Sigmoid colon (tissue), 7 donors: ENCODE measurements at places on chromosomes 16 and 17. TPM values are rescaled to one million over a fixed set of nuclear protein-coding genes. Genes with fewer than 3 reads are reported as not detected.

DNA sequence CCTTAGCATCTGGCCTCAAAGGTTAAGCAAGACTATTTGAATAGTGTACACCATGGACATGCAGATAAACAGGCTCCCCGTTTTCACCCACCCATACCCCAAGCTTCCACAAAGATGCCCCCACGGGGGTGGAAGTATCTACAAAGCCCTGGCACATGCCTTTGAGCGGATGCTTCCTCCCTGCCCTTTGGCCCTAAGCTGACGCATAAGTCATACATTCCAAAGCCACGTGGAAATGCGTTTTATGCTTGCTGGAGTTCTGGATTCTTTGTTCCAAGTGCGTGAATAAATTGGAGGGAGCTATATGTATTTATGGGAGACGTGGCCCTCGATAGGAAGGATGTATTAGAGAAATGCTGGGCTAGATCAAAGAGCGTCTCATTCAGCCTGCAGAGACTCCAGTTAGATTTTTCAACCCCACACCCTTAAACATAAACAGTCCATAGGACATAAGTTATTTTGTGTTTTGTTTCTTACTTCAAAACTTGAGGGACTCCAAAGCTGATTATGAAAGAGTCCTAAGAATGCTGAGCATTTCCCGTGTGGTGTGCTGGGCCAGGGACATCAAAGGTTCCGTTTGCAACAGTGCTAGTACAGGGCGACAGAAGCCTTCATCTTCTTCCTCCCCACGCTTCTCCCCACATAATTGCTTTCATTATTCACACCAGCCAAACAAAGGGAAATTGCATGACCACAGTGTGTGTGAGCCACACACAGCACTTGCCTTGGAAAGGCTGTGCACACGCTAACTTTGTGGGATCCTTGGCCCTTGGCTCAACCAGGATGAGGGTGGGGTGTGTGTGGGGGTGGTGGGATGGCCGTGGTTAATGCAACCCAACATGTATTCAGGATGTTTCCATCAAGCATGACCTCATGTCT is 73.6 kb downstream of the WIPI1 start:
- no peaks in the 10 kb centered on the region for H3K27me3 ChIP-seq
- peak overlapping the region; percentile 25 for H3K27ac ChIP-seq
- no peaks in the 10 kb centered on the region for H3K36me3 ChIP-seq
- H3K4me1 ChIP-seq: no peaks in the 10 kb centered on the region

DNA sequence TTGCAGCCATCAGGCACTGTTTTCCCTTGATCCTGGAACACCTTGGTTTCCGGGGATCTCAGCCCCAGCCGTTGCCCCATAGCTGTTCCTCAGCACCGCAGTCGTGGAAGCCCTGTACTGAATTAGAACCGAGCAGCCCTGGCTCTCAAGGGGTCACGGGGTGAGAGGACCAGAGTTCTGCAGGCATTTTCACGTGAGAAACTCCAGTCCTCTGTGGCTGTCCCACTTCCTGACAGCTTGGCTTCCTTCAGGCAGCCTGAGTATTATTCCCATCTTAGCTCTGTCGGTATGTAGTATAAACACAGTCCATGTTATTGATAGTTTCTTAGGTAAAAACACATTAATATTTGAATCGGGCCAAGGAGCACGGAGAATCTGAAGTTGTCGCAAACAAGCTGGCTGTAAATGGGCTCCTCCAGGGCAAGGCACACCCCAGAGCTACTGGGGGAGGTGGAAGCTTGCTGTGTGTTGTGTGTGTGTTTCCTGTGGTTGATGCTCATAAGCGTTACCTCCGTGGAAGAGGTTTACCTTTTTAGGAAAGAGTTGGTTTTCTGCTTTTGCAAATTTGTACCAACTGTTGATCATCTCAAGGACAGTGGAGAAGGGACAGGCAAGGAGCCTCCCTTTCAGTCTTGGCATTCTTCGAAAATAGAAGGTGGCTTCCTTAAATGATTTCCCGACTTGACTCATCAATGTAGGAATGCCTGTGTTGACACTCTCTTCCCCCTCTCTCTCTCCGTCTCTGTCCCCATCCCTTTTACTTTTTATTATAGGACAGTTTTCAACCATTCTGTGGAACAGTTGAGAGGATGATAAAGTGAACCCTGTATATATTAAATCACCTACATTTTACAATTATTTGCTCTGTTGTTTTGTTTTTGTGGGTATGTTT is 208.9 kb upstream of the CHMP6 start:
- peak overlapping the region; percentile 9 for H3K4me3 ChIP-seq
- DNase-seq: peak; percentile 90
- no peaks in the 10 kb centered on the region for H3K27me3 ChIP-seq
- H3K27ac ChIP-seq: peak overlapping the region; percentile 72
- H3K36me3 ChIP-seq: no peaks in the 10 kb centered on the region

DNA sequence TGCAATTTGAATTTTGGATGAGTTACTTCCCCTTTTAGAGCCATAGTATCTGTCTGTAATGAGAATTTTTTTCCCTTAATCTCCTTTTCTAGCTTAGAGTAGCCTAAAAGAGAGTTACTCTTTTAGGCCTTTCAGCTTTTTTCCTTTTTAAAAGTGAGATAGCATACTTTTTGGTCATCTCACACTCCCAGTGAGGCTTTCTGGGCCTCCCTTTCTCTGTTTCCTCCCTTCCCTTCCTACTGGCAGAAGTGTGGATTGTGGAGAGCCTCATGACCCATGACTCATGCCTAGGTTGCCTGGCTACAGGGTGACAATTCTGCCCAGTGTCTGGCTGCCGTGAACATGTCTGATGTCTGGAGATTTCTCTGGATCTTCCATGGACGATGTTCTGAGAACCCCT is 15.2 kb downstream of the KRT23 start:
- no peaks in the 10 kb centered on the region for H3K36me3 ChIP-seq
- DNase-seq: peak; percentile 71
- H3K27me3 ChIP-seq: no peaks in the 10 kb centered on the region

DNA sequence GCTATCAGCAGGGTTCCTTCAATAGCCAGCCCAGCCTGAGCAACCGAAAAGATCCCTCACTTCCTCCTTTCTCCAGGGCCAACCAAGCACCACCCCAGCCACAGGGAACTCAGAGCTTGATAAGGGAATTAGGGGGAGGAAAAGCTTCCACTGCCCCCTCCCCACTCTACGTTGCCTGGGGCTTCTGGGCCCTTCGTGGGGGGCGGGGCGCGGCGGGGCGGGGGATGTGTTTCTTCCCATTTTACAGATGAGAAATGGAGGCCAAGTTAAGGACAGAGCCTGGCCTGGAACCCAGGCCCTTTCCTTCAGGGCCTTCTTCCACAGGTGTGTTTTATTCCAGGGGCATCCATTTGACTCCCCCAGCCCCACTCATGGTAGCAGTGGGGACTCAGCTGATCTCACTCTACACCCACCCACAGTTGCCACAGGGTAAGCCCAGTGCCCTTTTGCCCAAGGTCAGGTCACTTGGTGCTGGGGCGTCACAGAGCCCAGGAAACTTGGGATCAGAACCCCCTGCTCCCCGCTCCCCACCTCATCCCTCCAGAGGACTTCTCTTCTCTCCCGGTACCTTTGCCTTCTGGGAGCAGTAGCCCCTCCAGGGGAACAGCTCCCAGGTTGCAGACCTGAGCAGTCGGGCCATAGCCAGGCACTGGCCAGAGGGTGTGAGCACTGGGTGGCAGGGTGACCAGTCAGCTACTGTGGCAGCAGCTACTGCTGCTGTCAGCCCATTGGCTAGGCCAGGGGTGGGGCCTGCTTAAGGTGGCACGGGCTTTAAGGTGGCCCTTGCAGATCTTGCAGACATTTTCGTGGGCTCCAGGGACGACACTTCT is at the start of gene LDHD:
Gene LDHD (minus strand): TSS at position 700 of the 830 bp plus-strand sequence. CDS start 60 bp downstream, at position 640.
- H3K4me1 ChIP-seq: peaks cover 36% of the 10 kb centered on the region
- H3K27me3 ChIP-seq: no peaks in the 10 kb centered on the region
- H3K4me3 ChIP-seq: peak within 1 kb of the TSS; percentile 39
- H3K36me3 ChIP-seq: no peaks in the 10 kb centered on the region
- peak; percentile 93 for DNase-seq
- H3K27ac ChIP-seq: peak within 1 kb of the TSS; percentile 54

DNA sequence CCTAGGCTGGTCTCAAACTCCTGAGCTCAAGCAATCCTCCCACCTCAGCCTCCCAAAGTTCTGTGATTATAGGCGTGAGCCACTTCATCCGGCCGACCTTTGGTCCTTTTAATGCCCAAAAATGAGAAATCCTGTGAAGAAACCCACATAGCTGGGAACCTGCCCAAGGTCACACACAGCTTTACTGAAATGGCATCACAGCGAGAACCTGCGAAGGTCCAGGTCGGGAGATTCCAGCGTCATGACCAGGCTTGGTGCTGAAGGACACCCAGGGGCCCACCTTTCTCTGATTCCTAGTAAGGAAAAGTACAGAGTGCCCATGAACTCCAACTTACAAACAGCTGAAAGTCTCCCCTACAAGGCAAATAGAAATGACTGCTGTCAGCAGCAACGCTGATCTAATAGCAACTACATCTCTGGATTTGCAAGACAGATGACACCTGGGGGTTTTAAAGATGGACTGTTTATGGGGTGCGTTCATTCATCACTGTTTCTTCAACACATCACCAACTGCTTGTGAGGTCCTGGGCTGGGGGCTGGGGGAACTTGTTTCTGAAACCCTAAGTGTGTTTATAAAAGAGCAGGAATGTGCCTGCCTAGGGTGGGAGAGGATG is 24.5 kb upstream of the DNAH17 start:
- DNase-seq: no peak
- no peaks in the 10 kb centered on the region for H3K36me3 ChIP-seq
- peaks cover 30% of the 10 kb centered on the region for H3K4me1 ChIP-seq
- H3K27ac ChIP-seq: no peak overlapping the region
- no peak overlapping the region for H3K4me3 ChIP-seq

DNA sequence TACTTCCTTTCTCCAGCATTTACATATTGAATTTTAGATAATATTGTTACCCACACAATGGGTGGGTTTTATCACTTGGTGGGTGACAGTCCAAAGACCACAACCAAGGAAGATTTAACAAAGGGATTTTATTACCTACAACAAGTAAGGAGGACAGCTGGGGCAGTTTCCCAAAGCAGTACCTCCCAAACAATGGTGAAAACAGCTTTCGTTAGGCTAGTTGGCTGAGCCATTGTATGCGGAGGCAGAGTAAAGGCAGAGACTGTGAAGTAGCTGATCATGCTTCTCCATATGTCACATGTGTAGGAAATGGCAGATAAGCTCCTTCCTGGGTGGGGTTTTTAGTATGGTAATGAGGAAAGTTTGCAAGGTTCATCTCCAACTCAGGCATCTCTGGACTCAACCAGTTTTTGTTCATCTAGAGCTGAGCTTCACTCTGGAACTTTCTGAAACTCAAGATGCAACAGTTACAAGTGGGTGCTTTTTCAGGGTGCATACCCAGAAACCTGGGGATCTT is 104.3 kb upstream of the PSMD7 start:
- H3K4me3 ChIP-seq: no peak overlapping the region
- no peak overlapping the region for H3K27ac ChIP-seq
- no peaks in the 10 kb centered on the region for H3K27me3 ChIP-seq
- H3K36me3 ChIP-seq: no peaks in the 10 kb centered on the region
- no peak for DNase-seq

DNA sequence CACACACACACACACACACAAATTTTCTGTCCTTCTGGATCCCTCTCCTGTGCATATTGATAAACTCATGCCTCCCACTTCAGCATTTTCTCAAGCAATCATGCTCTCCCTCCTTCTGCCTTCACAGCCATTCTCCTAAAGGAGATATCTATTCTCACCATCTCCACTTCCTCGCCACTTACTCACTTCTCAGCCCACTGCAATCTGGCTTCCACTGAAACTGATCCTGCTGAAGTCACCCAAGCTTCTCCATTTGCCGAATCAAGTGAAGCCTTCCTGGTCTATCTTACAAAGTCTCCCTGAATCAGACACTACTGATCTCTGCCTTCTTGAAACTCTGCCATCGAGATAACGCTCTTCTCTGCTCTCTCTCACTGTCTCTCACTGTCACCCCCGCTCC is 54.0 kb upstream of the GNAO1 start:
- no peak overlapping the region for H3K27ac ChIP-seq
- no peak for DNase-seq
- no peaks in the 10 kb centered on the region for H3K27me3 ChIP-seq
- H3K36me3 ChIP-seq: no peaks in the 10 kb centered on the region
- H3K4me3 ChIP-seq: no peak overlapping the region

GRCh38 chr17:48513097-48513496 is 17.7 kb downstream of the HOXB1 start:
- H3K4me1 ChIP-seq: no peaks in the 10 kb centered on the region
- H3K27me3 ChIP-seq: no peaks in the 10 kb centered on the region
- no peaks in the 10 kb centered on the region for H3K36me3 ChIP-seq
- H3K4me3 ChIP-seq: peak overlapping the region; percentile 15
- no peak overlapping the region for H3K27ac ChIP-seq

GRCh38 chr16:85863384-85863774 is 35.6 kb upstream of the IRF8 start:
- no peak overlapping the region for H3K27ac ChIP-seq
- no peaks in the 10 kb centered on the region for H3K36me3 ChIP-seq
- no peak overlapping the region for H3K4me3 ChIP-seq
- no peak for DNase-seq
- H3K27me3 ChIP-seq: no peaks in the 10 kb centered on the region

- no peaks in the 10 kb centered on the region for H3K4me1 ChIP-seq
- no peak overlapping the region for H3K4me3 ChIP-seq
- no peak for DNase-seq
Observed at GRCh38 chr16:87506423-87507350, 13.9 kb upstream of the ZCCHC14 start.

GRCh38 chr17:49229805-49230600 is 584 bp downstream of the PHOSPHO1 start:
- DNase-seq: no peak
- H3K27ac ChIP-seq: peak overlapping the region; percentile 45
- H3K36me3 ChIP-seq: no peaks in the 10 kb centered on the region
- H3K27me3 ChIP-seq: peaks cover 5% of the 10 kb centered on the region

The CMTM2 gene
- total RNA-seq: not detected

DNA sequence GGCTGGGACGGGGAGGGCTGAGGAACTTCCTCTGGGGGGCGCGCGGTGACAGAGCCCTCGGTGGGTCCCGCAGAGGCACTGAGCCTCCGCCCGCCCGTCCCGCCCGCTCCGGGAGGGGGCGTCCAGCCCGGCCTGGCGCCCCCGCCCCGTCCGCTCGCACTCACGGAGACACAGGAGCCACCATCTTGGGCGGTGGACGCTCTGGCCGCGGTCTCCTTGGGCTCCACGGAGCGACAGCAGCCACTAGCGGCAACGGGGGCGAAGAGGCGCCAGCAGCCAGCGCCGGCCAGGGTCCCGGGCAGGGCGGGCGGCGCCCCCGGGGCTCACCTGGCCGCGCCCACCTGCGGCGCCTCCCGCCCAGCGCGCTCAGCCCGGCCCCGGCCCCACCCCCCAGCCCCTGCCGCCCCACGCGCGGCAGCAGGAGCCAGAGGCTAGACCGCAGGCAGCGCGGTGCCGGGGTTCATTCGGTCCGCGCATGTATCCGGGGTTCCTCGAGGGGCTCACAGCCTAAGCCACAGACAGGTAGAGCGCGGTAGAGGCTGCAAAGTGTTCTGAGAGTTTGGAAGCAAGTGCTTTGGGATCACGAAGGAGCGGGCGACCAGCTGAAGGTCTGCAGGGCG is at the start of gene C17orf113:
Gene C17orf113 (minus strand): TSS at position 209 of the 620 bp plus-strand sequence. CDS start 7,225 bp downstream, outside the sequence.
- H3K4me3 ChIP-seq: peak within 1 kb of the TSS; percentile 75
- H3K27ac ChIP-seq: peak within 1 kb of the TSS; percentile 16
- H3K4me1 ChIP-seq: peaks cover 7% of the 10 kb centered on the region
- H3K36me3 ChIP-seq: no peaks in the 10 kb centered on the region
- peak; percentile 75 for DNase-seq
- no peaks in the 10 kb centered on the region for H3K27me3 ChIP-seq

The ITGAX gene
- total RNA-seq: 0.66 TPM
